ENCODE measurements at places on chromosomes 11 and 22.

DNA sequence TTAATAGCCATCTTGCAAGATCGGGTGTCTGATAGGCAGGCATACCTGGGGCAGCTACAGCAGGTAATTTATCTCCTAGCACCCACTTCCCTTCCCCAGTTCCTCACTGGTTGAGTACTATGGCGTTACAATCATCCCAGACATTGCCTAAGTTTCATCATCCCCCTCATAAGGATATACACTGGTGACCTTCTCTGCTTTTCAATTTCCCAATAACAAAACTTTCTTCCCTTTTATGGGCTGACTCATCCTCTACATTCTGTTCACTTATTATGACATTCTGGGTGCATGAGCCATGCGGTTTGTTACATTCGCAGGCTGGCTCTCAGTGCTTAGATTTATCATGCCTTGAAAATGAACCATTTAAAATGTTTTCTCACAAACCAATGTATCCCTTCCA lies 5.0 kb upstream of the MRPL11 start:
- no peak for DNase-seq

DNA sequence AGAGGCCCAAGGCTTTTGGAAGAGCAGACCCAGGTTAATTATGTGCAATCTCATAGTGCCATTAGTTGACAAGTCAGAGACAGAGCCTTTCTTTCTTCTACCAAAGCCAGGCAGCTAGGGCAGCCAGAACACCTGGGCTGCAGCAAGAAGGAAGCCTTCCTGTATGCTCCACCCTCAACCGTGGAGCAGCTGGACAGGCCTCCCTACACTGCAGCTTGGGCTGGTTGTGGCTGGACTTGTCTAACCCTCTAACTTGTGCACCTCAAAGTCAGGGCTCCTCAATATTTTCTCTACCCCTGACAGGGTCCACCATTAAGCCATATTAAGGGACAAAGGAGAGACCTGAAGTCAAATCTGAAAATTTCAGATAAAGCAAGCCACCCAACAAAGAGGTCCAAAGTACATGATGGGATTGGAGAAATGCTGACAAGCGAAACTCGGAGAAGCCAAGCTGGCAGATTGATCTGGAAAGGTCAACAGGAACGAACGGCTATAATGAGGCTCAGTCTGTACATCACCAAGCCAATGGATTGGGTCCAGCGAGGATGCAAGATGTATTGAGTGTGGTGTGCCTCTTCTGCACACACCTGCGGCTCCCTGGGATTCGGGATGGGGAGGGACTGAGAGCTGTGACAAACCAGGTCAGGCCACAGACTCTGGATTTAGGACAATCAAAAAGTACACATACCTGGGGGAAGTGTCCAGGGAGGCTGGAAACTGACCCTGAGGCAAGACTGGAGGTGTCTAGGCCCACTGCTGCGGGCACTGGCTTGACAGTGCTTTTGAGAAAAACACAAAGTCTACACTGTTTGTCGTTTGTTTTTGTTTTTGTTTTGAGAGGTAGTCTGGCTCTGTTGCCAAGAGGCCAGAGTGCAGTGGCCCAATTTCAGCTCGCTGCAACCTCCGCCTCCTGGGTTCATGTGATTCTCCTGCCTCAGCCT lies 11.7 kb upstream of the SLC43A3 start:
- no peak for DNase-seq

GRCh38 chr22:44625981-44626687 lies 75.9 kb upstream of the PRR5 start:
- no peak for DNase-seq

DNA sequence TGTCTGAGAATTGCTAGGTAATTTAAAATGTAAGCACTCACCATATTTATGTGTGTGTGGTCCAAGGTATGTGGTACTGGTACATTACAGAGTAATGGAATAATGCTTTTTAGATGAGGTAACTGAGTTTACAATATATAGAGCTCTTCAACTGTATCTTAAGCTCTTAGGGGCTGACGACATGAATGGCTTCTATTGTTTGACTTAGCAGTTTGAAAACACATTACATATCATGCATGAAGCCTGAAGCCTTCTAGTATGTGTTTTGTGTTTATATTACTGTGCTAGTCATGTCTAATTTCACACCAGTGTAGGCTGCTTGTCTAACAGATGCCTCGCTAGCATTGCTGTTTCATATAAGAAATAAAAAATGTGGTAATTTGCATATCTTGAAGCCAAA lies 37.2 kb downstream of the GAS2 start:
- no peak for DNase-seq

DNA sequence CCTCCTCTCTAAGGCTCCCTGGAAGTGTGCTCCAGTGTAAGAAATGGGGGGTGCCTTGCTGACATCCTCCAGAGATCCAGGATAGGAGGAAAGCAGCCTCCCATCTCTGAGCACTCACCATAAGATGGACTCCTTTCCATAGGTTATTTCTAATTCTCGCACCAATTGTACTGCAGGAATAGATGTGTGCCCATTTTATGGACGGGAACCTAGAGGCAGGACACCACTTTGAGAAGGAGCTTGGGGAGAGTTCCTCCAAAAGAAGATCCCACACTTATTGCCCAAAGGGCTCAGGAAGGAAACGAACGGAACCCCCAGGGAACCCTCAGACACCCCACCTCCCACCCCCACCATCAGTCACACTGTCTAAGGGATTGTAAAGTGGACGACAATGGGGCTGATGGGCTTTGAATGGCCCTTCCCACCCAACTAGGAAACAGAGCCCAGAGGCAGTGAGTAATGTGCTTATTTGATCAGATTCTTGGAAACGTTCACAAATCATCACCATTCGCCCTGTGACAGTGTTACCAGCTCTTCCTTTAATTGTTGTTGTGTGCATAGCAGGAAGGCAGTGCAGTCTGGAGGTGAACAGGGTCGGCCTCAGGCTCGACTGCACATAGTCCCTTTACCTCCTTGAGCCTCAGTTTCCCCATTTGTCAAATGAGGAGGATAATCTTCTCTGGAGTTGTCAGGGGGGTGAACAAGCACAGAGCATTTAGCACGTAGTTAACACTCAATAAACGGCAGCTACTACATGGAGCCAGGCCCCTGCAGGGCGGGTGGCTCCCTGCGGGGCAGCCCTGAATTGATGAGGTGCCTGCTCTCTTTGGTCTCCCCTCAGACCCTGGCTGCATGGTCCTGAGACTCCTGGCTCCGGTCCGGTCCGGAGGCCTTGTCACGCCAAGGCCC lies 8.4 kb upstream of the MN1 start:
- no peak for DNase-seq

Data from cortex of kidney (tissue), 1 donor.